ENCODE measurements at places on chromosomes 13 and 19.

DNA sequence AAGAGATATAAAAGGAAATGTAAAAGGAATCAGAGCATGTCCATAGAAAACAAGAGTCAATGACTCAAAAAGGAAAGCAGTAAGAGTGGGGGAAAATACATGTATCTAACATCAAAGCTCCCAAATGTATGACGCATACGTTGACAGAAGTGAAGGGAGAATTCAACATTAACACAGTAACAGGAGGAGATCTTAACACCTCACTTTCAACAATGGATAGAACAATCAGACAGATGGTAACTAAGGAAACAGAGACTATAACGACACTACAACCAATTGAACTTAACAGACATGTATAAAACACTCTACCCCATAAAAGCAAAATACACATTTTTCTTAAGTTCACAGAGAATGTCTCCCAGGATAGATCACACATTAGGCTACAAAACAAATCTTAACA lies 774.8 kb upstream of the ARGLU1 start:
- no peak for DNase-seq

- DNase-seq: no peak
Observed at GRCh38 chr19:10820173-10820572, 15.8 kb downstream of the TMED1 start.

DNA sequence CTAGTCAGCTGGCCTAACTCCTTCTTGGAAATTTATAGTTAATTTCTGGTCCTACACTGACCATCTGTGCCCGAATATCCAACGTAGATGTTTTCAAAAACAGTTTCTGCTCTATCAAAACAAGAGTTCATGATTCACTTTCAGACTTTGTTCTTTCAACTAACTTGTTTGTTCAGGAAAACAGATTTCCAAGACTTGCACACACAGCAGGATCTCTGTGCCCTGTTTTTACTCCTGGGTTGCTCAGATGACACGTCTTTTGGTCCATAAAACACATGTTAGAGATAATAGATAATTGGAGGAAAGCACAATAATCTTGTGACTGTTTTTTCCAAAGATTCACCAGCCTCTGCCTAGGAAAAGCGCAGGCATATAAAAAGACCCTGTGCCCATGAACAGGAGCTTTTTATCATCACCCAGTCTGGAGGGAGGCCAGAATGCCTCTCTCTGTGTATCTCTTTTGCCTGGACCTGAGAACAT lies 218.0 kb downstream of the IRS2 start:
- no peak for DNase-seq

DNA sequence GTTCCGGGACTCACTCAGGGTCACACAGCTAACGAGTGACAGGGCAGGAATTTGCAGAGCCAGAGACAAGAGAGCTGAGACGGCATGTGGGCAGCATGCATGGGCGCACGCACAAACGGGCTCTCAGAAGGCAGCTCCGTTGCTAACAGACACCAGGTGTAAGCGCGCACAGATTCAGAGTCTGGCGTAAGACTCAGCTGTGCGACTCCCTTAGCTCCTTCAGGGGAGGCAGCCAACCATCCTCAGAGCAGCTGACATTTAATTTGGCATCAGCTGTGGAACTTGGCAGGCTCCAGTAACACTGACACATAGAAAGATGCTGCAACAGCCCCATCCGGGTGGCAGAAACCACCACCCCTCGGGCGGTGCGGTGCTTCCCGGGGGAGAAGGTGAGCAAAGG lies 7.5 kb upstream of the TM6SF2 start:
- DNase-seq: no peak

GRCh38 chr13:30313311-30313710 lies 6.0 kb upstream of the KATNAL1 start:
- no peak for DNase-seq

DNA sequence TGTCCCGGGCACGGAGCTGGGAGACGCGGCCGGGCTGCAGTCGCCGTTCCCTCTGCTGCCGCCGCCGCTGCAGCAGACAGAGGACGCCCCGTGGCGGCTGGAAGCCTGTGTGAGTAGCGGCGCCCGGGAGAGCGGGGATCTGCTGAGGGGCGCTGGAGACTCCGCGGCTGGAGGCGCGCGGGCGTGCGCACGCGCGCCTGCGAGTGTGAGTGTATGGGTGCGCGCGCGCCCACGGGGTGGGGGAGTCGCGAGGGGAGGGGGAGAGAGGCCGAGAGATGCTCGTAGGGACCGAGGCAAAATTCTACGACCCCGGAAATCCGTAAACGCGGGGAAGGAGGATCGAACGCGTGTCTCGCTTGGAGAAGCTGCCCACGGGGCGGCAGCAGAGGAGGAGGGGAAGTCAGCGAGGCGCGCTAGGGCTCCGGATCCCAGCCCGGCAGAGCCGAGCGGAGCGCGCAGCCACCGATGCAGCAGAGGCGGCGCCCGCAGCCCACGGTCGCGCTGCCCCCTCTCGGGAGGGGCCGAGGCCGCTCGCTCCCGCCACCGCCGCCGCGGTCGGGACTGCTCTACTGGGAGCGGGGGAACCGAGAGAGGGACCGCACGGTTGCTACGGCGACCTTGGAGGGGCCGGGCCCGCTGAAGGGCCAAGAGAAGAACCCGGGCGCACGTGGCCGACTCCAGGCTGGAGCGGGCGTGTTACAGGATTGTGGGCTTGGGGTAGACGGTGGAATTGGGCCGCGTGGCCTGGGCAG lies at the start of gene ENOX1:
ENOX1 (minus strand) TSS at position 207 of the 752 bp plus-strand sequence.
- DNase-seq: no peak

GRCh38 chr19:13764821-13765394 lies 586 bp downstream of the MRI1 start:
- DNase-seq: no peak

DNA sequence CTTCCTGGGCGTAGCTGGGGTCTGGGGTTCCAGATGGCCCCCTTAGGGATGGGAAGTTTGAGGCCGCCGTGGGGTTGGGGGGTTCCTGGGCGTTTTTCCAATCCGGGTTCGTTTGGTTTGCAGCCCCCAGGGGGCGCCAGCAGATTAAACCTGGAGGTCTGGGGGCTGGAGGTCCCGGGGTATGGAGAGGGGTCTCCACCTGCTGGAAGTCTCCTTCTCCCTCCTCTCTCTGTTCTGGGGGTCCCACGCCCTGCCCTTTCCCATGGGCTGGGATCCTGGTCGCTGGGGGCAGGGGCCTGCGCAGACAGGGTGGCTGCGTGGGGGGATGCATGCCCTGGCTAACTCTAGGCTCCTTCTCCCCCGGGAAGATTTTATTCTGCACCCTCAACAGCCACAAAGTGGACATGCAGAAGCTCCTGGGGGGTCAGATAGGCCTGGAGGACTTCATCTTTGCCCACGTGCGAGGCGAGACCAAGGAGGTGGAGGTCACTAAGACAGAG lies 899 bp downstream of the GIPC3 start:
- DNase-seq: no peak

DNA sequence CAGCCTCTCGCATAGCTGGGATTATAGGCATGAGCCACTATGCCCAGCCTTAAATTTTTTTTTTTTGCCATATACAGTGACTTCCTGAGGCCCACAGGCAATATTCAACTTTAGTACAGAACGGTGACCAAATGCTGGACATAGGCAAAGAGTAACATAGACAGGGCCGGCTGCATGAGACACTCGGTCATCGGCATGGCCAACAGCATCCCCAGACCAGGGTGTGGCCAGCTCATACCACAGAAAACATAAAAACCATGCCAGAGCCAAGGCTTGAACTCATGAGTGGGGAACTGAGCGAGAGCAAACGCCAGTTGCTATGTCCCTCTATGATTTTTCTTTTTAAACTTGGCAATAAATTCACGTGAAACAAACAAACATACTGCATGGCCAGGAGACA lies 17.0 kb downstream of the KANK2 start:
- no peak for DNase-seq

DNA sequence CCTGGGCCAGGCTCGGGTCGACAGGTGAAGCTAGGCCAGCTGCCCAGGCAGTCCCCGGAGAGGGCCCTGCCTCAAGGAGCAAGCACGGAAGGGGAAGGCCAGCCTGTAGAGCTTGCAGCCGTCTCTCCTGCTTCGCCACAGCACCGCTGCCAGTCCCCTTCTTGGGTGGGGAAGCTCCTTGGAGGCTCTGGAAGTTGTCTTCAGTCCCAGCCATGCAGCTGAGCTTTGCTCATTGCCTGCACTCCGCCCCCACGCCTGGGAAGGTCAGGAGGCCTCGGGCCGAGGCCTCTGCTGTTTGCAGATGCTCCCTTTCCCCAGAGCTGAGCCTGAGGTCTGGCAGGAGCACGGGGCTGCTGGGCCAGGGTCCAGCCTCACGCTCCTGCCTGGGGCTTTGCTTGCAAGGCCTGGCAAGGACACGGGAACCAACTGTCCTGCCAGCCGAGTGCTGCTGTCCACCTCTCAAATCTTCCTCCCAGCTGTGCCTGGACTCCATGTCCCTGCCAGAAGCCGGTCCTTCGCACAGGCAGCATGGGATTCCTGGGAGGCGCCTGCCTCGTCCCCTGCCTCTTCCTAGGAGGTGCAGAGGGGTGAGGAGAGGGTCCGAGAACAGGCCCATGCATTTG lies 13.3 kb downstream of the PLEKHF1 start:
- no peak for DNase-seq

DNA sequence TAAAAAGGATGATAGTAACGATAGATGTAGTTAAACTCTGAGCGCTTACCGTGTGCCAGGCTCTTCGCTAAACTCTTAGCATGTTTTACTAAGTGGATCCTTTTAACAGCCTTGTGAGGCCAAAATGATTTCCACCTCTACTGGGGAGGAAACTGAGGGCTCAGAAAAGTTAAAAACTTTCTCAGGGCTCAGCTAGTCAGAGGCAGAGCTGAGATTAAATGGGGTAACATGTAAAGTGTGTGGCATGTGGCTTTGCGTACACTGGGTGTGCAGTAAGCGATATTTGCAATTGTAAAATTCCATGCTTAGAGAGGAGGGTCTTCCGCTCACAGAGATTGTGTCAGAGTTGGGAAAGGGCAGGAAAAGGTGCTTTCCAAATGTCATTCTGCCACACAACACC lies 1.7 kb downstream of the U2AF2 start:
- DNase-seq: no peak

GRCh38 chr13:36353001-36353400 lies 6.8 kb upstream of the SPART start:
- no peak for DNase-seq

DNA sequence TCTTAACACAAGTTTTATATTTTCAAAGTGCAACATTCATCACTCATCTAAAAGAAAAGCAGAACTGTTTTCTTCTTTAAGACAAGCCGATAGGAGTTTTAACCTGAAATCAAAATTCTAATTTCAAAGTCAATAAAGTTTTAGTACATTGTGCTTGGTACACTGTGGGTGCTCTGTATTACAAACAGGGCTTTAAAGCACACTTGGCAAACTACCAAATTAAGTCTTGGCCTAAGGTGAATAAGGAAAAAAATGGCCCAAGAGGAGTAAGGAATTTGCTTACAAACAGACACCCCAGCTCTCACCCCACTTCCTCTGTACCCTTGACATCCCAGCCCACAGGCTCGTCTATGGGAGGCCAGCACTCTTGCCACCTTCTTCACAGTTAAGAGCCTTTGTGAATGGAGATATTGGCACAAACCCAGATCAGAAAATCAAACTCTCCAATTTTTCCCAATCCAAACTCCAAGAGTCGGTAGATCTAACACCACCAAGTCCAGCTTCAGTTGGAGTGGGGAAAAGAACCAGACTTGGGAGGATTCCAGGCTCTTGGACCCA lies 66.0 kb downstream of the ABCC4 start:
- DNase-seq: no peak

DNA sequence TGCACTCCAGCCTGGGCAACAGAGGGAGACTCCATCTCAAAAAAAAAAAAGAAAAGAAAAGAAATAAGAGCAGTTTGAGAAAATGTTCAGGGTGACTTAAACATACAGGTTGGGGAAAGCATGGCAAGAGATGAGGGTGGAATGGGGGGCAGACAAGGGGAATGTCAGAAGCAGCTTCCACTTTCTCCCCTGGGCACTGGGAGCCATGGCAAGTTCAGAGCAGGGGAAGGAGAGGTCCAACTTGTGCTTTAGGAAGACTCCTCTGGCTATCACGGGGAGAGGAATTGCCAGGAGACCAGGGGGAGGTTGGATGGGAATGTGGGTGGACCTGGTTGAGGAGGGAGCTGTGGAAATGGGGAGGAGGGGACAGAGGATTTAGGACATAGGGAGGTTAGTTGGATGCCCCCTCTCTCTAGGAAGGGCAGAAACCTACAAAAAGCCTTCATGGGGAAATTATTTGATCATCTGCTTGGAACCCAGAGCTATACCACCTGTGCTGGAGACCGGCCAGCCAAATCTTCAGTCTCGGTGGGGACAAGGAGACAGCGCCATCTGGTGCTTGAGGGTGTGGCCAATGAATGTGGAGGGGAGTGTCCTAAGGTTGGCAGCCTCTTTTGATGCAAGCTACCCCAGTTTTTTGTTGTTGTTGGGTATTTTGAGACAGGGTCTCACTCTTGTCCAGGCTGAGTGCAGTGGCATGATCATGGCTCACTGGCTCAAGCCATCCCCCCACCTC lies 7.3 kb upstream of the STRN4 start:
- peak; percentile 30 for DNase-seq

- DNase-seq: no peak
Observed at GRCh38 chr19:19230999-19231398, 19.2 kb downstream of the NCAN start.

GRCh38 chr13:111099290-111099689 lies 15.8 kb upstream of the ARHGEF7 start:
- no peak for DNase-seq

- no peak for DNase-seq
Observed at GRCh38 chr13:114010401-114011101, 36.7 kb upstream of the C13orf46 start.
